Stimulated activated CD8-positive, alpha-beta memory T cell treated with anti-CD3 and anti-CD28 coated beads, Interleukin-2, amount 100 ng/mL, for 1 hour (primary cell): ENCODE measurements at places on chromosomes 3 and 15.

GRCh38 chr3:3664935-3665334, 134.3 kb upstream of the LRRN1 start:
- no peak for DNase-seq

DNA sequence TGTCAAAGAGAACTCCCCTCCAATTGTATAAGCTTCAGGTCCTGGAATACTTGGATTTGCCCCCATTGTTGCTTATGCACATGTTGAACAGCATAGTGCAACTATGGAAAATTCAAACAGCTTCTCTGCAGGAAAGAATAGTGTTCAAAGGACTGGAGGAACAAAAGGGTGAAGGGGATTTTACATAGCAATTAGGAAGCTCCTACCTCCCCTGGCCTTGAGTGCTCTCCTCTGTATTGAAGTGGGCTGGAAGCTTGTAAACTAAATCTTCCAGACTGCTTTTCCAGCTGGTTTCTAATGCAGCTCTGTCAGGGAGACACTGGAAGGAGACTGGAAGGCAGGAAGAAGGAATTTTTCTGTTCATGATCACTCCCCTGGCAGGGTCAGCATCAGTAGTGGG, 7.2 kb upstream of the ELP6 start:
- no peak for DNase-seq

DNA sequence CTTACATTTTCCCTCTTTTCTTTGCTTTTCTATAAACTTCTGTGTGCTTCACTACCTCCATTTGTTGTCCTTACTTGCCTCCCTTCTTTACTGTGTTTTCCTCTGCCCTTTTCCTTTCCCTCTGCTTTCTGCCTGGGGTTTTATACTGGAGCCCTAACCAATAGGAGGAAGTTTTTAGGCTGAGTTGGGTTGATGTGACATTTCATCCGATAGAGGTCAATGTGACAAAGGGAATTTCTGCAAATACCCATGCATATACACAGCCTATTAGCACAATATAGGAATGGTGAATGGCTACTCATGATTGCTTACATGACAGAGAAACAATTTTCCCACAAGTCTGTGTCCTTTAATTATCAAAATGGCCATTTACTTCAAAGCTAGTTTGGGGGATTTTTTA, 153.0 kb upstream of the ARPP21 start:
- no peak for DNase-seq

GRCh38 chr3:9198261-9198660, 51.2 kb downstream of the SRGAP3 start:
- no peak for DNase-seq

- no peak for DNase-seq
Measured at GRCh38 chr3:158711886-158712285, 20.4 kb downstream of the RARRES1 start.

GRCh38 chr15:51318382-51319150, 19.8 kb downstream of the CYP19A1 start:
- DNase-seq, result no peak

- no peak for DNase-seq
Measured at GRCh38 chr15:100194996-100195395, 146.8 kb downstream of the ADAMTS17 start.

GRCh38 chr15:59304034-59304795, 68.5 kb downstream of the MYO1E start:
- DNase-seq, result no peak

GRCh38 chr3:62659660-62660059, 215.6 kb downstream of the CADPS start:
- DNase-seq, result no peak

DNA sequence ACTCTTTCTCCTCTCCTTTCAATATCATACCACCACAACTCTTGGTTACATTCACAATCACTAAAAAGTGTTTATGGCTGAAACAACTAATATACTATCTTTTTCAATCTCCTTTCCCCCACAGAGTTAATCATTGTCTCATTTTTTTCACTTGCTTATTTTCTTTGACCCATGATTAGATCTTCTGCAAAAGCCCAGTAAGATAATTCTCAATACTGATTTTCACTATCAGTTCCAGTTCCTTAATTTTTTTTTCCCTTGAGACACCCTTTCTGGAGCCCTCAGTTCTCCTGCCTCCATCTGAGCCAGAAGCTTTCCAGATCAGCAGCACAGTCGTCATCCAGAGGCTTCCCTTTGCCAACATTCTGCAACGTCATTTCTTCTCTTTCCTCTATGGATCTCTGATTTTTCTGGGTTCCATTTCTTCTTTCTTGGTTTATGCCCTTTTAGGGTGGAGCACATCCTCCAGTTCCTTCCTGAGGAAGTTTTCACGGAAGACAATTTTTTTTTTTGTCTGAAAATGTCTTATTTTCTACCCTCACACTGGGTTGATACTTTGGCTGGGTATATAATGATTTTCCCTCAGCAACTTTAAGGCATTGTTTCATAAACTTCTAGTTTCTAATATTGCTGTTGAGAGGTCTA, 88.7 kb upstream of the C15orf39 start:
- DNase-seq, result no peak

GRCh38 chr15:90609242-90610180, 79.8 kb downstream of the CRTC3 start:
- DNase-seq, result no peak

GRCh38 chr3:192727032-192727847, at the start of gene FGF12:
FGF12 (minus strand) TSS chr3:192727541.
- no peak for DNase-seq

DNA sequence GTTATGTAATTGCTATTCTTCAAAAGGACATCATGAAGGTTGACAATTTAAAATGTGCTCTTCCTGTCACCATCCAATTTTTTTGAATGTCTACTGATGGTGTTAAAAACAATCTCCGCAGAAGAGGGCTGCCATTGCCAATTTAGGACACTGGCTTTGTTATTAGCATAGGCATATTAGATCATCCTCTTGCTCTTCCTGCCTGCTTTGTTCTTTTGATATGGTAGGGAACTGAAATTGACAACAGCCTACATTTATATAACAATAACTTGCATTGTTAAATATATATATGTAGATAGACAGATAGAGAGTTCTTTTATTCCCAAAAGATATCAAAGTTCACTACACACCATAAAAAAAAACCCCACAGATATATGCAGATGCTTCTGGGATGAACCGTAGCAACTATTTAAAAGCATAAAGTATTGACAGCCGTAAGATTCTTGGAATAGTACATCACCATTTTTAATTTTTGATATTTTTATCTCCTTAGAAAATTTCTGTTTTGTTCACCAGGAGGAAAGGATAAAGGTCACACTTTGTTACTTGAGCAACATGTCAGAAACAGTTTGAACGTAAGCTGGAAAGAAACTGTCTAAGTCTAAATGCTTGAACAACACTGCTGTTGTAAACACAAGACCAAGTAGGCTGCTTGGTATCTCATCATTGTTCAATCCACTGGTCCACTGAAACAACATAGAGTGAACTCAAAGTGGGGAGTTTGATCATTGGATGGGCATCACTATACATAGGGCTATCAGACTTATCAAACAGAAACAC, 66.5 kb downstream of the MDFIC2 start:
- no peak for DNase-seq

GRCh38 chr3:32684029-32684799, 774 bp upstream of the CNOT10 start:
- DNase-seq, result no peak

GRCh38 chr15:40436116-40436891, 4.4 kb upstream of the BAHD1 start:
- DNase-seq, result no peak

DNA sequence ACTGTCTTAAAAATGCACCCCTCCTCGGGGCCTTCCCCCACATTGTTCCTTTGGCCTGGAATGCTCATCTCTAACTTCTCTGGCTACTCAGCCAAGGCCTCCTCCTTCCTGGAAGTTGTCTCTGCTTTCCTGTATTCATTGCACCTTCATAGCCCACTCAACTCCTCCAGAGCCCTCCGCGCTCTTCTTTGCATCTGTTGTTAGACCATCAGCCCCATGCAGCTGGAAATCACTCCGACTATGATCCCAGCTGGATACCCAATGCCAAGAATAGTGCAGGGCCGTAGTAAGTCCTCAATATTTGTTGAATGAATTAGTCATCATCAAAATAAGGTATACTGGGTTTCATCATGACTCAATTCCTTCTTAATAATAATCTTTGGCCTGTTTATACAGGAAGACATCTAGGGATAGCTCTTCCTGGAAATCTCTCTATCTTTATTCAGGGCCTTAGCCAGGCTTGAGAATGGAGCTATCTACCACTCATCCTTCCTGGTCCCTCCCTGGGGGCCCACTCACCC, 112.7 kb downstream of the SYNPR start:
- DNase-seq, result no peak

- DNase-seq, result no peak
Measured at GRCh38 chr3:36957862-36958686, 13.2 kb upstream of the TRANK1 start.

- no peak for DNase-seq
Measured at GRCh38 chr3:22627993-22628499, 575.1 kb upstream of the UBE2E2 start.

GRCh38 chr3:58383904-58384303, 49.7 kb downstream of the PDHB start:
- DNase-seq, result no peak

GRCh38 chr15:62578960-62579359, 413.9 kb upstream of the C2CD4B start:
- DNase-seq, result no peak

- no peak for DNase-seq
Measured at GRCh38 chr3:39028546-39028945, 23.2 kb downstream of the SCN11A start.

DNA sequence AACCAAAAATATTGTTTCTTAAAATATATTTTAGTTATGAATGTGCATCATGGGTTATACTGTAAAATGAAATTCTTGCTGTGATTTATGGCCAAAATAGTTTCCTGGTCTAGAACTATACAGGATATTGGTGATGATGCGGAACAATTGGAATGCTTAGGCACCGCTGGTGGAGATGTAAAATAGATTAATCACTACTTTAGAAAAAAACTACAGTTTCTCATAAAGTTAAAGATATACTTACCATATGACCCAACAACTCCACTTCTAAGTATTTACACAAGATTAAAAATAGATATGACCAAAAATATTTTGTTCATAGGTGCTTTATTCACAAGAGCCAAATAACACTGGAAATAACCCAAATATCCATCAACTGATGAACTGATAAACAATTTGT, 126.7 kb downstream of the TUSC7 start:
- DNase-seq, result no peak

DNA sequence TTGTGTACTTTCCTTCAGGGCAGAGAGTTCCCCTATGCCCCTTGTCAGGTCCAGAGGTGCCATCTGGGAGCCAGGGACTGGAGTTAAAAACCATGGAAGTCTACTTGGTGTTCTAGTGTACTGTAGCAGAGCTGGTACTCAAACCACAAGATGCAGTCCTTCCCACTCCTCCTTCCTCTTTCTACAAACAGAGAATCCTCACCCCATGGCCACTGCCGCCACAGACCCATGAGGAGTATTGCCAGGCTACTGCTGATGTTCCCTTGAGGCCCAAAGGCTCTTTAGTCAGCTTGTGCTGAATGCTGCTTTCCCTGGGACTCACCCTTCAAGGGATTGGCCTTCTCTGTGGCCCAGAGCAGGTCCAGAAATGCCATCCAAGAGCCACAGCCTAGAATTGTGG, 229.2 kb upstream of the ZPLD1 start:
- DNase-seq, result no peak

DNA sequence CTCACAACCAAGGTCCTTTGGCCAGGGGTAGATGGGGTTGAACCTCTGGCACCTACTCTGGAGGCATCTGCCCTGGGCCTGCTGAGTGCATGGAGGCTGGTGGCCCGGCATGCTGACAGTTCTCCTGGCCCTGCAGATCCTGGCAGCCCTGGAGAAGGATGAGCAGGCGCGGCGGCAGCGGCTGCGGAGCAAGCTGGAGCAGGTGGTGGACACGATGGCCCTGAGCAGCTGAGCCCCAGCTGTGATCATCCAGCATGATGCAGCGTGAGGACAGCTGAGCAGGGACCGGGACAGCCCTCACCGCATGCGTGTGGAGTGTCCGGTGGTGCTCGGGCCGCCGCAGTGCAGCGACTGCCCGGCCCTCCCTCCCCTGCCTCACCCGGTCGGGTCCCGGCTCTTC, 50.9 kb downstream of the PLXNA1 start:
- DNase-seq, result no peak

DNA sequence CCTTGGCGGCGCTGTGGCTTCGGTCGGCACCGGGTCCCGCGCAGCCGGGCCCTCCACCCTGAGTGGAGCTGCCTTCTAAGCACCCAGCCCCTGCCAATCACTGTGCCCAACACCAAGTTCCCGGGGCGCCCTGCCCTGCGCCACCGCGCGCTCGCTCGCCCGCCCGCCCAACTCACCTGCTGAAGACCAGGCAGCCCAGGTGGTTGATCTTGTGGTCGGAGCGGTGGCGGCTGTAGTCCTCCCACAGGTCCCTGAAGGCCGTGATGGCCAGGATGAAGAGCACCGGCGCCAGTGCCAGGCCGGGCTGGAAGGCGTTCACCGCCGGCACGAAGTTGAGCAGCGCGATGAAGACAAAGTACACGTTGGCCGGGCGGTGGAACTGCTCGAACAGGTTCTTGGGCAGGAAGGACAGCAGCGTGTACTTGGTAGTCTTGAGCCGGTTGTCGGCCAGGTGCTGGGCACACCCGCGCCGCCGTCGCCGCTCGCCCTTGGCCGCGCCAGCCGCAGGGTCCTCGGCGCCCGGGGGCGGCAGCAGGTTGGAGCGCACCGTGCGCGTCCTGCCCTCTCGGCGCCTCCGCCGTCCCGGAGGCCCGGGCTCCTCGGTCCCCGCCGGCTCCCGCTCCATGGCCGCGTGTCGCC, 536 bp downstream of the ATP10A start:
- no peak for DNase-seq

- no peak for DNase-seq
Measured at GRCh38 chr3:193190146-193190786, 50.8 kb upstream of the PLAAT1 start.

DNA sequence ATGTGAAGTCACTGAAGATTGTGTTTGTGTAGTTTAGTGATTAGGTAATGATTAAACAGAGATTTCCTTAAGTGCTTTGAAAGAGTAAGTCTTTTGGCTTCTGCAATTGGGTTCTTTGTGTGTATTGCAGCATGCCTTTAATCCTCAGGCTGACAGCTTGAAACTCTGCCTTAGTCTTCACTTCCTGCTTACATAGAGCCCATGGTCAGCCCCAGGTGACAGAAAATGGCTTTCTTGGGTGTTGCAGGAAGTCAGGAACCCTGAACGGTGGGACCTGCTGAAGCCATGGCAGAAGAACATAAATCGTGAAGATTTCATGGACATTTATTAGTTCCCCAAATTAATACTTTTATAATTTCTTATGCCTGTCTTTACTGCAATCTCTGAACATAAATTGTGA, 61.3 kb downstream of the KBTBD8 start:
- no peak for DNase-seq

GRCh38 chr15:76223521-76223920, 87.7 kb downstream of the ETFA start:
- no peak for DNase-seq
